GM19239 (cell line): ENCODE measurements at places on chromosomes 6 and 20.

DNA sequence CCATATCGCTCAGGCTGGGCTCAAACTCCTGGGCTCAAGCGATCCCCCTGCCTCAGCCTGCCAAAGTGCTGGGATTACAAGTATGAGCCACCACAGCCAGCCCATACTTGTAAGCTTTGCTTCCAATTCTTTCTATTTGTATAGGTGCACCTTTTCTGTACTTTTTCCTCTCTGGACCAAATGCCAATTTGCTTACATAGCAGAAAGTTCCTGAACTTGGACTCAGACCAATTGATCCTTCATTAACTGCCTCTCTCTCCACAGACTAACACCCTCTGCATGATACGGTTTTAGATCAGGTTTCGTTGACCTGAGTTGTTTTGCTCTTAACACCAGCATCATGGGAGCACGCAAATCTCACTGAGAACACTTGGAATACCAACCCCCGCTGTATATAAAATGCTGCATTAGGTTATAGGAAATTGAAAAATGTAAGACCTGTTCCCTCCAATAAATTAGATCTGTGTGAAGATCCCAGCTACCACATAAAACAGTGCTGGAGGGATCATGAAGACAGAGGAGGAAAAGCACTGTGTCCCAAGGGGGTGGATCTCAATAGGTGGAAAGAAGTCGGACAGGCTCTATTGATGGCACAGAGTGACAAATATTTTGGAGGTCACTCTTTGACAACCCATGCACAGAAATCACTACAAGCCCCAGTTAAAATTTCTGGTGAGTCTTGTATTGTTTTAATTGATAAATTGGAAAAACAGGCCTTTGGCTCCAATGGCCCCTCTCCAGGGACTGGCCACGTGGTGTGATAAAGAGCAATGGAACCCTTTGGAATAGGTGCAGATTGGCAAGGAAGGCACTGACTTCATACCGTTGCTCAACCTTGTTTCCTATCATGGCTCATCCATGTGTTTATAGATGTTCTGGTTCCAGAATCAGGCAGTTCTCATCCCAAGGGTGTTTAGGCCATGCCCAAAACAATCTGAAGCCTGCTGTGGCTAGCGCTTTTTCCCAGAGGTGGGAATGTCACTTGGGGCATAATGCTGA lies 51.2 kb downstream of the ISM1 start:
- DNase-seq = no peak

- no peak for DNase-seq
Measured at GRCh38 chr6:28011722-28012121, 54.7 kb downstream of the OR2B6 start.

DNA sequence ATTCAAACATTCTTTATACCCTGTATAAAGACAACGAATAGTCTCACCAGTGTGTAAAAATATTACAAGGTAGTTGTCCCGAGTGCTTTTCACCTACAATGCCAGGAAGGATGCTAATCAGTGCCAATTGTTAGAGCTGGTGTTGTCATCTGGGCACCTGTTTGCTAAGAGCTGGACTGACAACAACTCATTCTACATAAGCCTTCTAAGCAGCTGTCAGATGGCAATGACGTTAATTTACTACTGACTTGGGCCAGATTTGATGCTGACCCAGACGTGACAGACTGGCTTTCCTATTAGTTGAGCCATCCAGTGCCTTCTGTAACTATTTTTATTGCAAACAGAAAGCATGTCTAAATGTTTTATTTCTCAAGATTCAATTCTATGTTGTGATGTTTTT lies 355.2 kb downstream of the ADGRB3 start:
- no peak for DNase-seq

DNA sequence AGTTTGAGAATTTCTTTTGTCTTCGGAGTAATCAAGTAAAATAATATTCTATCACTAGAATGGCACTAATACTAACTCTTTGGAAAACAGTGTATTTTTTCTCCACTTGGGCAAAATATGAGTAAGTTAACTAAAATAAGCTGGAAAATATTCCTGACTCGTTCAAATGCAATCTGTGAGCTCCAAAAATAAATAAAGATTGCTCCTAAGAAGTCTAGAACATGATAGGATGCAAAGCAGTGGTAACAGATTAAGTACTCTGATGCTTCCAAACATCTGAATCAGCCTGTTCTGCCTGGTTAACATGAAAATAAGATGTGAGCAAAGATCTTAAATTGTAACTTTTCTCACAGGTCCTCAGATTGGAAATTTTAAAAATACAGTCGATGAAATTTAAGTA lies 285.1 kb upstream of the ID4 start:
- no peak for DNase-seq

GRCh38 chr6:67680297-67680932 lies 954.7 kb upstream of the ADGRB3 start:
- DNase-seq = no peak

- DNase-seq = no peak
Measured at GRCh38 chr6:80403365-80403764, 296.9 kb downstream of the BCKDHB start.

DNA sequence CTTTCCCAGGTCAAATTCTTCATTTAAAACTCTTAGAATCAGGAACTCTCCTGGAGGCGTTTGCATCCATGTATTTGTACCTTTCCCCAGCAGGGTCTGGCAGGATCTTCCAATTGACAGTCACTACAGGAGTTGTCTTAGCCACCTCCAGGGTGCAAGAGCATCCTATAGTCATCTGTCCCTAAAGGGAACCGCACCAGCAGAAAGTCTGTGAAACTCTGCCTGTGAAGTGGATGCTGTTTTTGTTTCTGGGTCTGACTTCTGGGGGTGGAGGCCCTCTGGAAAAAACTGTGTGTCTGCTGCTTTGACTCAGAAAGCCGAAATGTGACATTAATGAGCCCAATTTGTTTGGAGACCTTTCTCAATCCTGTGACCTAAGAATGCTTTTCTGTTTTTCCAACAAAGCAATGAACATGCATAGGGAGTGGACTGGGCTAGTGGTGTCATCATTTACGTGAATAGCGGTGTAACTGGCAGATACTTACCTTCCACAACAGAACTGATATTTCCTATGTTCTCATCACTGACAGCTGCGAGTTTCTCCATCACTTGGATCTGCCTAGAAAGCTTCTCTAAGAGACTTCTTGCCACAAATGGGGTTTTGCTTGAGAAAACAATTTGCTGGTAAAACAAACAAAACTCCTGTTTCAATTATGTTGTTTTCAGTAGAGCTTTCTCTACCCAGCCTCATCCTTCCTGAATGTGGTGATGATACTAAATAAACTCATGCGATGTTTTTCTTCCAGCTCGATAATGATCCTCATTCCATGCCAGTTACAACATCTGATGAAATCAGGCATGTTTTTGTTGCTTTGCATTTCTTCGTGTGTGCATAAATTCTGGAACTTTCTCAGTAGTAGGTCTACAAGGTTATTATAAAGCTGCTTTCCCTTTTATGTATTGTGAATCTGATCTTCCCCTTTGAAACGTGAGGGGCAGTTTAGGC lies 33.3 kb upstream of the ARMH2 start:
- no peak for DNase-seq
